GM12878 (cell line): ENCODE measurements at places on chromosomes 12 and 14. TPM values are rescaled to one million over a fixed set of nuclear protein-coding genes. Genes with fewer than 3 reads are reported as not detected.

The KCNJ8 gene
- not detected in 2 replicates for total RNA-seq

GRCh38 chr14:96442355-96442754 is 50.4 kb downstream of the AK7 start:
- no peak for DNase-seq

GRCh38 chr14:24630872-24631477 is 3.0 kb downstream of the GZMB start:
- DNase-seq, result no peak

DNA sequence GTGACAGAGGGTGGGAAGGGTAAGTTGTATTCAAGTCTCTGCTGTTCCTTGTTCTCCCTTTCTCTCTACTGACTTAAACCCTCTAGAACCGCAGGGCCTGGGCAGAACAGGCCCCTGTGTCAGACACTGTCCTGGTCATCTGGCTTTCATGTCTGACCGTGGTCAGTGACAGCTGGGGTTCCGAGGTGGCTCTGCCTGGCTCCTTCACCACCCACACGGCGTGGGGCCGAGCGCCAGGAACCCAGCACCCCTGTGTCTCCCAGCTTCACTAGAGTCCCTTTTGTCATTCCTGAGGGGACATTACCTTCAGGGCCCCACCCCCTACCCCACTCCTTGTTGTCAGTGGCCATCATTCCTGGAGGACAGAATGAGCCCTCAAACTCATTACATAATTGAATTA is 168.9 kb downstream of the ADGRD1 start:
- no peak for DNase-seq

DNA sequence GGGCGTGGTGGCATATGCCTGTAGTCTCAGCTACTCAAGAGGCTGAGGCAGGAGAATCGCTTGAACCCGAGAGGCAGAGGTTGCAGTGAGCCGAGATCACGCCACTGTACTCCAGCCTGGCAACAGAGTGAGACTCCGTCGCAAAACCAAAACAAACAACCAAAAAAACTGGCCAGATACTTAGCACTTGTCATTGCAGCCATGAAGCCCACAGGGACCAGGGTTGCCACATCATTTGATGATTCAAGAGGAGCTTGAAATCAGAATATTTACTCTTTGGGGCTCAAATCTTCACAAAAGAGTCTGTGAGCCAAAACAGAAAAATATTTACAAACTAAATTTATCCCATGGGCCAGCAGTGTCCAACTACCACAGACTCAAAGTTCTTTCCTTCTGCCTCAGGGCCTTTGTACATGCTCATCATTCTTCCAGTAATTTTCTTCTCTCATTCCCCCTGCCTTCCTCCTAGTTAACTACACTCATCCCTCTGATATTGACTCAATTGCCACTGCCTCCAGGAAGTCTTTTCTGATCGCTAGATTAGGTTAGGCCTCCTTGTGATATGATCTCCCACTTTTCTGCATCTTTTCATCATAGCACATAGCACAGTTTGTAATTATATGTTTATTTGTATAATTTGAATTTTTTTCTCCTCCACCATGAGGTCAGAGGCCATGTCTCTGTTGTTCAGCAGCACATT is 130.8 kb upstream of the PLEKHG7 start:
- DNase-seq, result no peak

The PTPRR gene
- total RNA-seq, result 0.15 and 0.27 TPM in 2 replicates

DNA sequence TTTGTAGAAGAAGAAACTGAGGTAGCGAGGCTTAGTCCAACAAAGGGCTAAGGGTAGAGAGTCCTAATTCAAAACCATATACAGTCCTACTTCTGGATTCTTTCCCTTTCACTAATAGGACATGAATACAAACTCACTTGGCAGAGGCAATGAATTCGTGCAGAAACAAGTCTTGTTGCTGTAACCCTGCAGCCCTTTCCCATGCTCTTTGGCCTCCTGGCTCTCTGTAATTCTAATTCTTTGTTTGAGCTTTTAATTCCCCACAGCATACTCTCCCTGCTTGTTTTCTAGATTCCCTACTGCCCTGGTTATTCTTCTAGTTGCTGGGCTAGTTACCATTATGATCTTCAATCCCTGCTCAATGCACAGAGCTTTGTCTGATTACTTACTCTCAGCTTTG is 381.4 kb downstream of the ETNK1 start:
- DNase-seq, result no peak

The CLEC4A gene
- total RNA-seq, result 0.58 and 1.5 TPM in 2 replicates

GRCh38 chr12:47797441-47797840 is 22.3 kb downstream of the HDAC7 start:
- no peak for DNase-seq

GRCh38 chr14:34324363-34324795 is 137.7 kb downstream of the SPTSSA start:
- no peak for DNase-seq

DNA sequence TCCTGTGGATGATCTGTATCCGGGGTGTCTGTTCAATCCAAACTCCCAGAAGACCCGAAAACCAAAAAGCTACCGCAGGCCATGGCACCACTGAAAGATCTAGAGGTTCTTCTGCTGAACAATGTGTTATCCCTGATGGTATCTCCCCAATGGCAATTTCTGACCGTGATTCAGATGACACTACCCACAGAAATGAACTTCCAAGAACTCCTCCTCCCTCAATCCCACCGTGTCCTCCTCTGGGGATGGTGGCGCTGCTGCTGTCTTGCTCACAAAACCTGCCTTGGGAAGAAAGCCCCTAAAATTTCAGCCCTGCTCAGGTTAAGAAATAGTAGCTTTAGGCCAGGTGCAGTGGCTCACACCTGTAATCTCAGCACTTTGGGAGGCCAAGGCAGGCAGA is 7.8 kb downstream of the CRACR2A start:
- DNase-seq, result no peak

- no peak for DNase-seq
Observed at GRCh38 chr12:120862664-120863063, 41.5 kb downstream of the SPPL3 start.

DNA sequence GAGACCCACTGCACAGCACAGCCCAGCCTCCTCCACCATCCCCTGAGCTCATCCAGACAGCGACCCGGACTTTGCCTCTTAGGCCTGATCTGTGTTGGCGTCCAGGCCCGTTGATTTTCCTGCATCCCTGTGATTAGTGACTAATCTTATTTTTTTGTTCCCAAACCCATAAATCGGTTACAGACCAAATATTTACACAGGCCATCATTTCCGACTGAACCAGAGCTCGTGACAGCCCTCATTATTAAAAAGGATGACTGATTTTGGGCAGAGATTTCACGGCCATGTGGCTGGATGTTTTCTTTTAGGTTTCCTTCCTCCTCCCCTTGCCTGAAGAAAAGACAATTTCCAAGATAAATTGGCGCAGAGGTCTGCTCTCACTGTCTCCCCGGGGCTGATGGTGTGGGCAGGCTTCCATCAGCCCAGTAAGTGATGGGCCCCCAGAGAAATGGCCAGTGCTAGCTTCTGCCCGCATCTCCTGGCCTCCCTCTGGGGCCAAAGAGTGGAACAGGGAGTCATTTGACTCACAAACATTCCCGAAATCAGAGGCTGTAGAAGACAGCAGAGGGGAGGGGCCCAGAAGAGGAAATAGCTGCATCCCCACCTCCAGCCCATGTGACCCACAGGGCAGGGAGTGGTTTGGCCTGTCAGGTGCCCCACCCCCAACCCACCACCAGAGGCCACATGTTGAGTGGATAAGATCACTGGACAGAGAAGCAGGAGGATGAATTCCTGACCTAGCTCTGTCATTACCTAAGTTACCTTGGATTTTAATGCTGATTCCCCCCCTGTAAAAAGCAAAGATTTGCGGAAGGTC is 283.5 kb downstream of the KSR2 start:
- no peak for DNase-seq
